ENCODE measurements at places on chromosomes 2 and 18. TPM values are rescaled to one million over a fixed set of nuclear protein-coding genes. Genes with fewer than 3 reads are reported as not detected.

DNA sequence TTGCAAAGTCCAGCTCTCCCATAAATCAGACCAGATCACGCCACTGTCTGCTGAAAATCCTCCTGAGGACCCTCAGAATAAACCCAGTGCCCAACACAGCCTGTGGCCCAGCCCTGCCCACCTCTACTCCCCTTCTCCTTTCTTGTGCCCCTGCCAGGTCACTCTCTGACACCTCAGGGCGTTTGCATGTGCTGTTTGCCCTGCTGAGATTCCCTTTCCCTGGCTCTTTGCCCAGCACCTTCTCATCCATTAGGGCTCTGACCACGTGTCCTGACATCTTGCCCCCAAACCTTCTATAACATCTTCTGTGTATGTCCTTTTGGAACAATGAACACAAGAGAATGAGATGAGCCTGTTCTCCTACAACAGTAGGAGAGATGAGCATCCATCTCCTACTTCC, 18.5 kb upstream of the NMUR1 start:
- ATAC-seq: no peak

- ATAC-seq: peak; percentile 65
Observed at GRCh38 chr2:100321179-100321865, 979 bp downstream of the LONRF2 start.

DNA sequence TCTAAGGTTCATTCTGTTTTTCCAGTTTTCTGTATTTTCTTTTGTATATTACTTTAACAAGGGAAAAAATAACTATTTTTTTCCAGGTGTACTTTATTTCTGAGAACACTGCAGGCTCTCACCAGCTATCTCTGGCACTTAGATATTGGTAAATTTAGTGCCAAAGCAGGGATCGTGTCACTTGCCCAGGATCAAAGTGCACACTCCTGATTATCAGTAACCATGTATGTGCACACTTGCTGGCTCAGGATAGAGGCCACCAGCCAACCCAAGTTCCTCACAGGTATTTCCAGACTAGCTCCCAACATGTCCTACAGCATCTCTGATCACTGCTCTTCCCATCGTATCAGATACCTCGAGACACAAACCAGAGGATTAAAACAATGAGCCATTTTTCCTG, 5.8 kb upstream of the FZD5 start:
- ATAC-seq: no peak

The CYBRD1 gene
- total RNA-seq: 7.2 TPM

The SNRNP27 gene
- 14.7 TPM for total RNA-seq
